Left lobe of liver (tissue), 2 donors: ENCODE measurements at places on chromosomes 16 and 17. TPM values are rescaled to one million over a fixed set of nuclear protein-coding genes. Genes with fewer than 3 reads are reported as not detected.

KRT32 gene
- not detected for total RNA-seq

TBX21 gene
- 0.38 TPM for total RNA-seq

DNA sequence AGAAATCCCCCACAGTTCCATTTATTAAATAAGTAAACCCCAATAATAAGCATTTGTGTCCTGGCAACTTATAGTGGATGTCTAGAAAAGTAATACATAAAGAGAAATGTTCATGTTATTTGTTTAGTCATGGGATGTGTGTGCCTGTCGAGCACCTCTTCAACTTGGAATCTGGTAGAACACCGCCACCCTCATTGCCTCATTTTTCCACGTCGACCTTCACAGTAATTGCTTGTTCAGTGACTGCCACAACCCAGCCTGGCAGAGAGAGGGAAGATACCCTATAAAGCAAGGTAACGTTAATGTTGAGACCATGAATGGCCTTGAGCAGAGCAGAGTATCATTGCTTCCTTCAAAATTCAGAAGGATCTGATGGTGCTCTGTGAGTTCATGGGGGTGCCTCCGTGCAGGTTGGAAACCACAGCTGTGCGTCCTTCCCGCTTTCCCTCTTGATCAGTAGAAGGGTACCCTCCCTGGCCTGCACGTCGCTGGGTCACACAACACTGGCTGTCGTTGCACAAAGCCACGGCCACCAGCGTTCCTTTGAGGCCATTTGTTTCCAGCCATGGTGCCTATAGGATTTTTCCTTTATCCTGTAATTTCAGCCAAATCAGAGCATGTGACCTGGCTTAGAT is 3.7 kb upstream of the DNASE1 start:
- peak; percentile 36 for DNase-seq

FBXO39 gene
- 0.13 TPM for total RNA-seq

ODAD4 gene
- total RNA-seq: 0.30 TPM

- DNase-seq: no peak
These were observed 81.7 kb downstream of the MRM3 start for GRCh38 chr17:863880-864279.

LRRC75A gene
- total RNA-seq: 0.13 TPM

LCAT gene
- 172 TPM for total RNA-seq

TXNL4B gene
- 9.6 TPM for total RNA-seq

GRCh38 chr16:56257239-56257638 is 66.0 kb downstream of the GNAO1 start:
- DNase-seq: no peak

- DNase-seq: no peak
These were observed 43.4 kb downstream of the TNFRSF13B start for GRCh38 chr17:16928406-16929034.

DNA sequence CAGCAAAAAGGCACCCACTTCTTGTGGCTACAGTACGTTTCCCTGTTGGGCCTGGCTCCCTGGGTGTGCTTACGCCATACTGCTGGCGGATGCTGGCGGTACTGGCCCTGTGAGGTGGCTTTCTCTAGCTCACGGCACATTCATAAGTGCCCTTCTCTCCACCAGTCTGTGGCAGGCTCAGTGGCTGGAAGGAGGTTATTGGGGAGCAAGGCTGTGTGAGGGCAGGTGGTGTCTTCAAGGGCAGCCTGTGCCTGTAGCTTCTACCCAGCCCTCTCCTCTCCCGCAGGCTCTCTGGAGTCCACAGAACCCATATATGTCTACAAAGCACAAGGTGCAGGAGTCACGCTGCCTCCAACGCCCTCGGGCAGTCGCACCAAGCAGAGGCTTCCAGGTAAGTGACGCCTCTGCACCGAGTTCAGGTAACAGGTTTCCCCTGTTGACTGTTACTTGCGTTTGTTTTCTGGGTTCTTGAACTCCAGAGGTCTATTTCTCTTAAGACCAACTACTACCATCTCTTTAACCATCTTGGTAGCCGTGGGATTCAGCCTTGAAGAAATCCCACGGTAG is 20.6 kb downstream of the NTAN1 start:
- DNase-seq: peak; percentile 42

DNAI2 gene
- total RNA-seq: not detected

SNAI3 gene
- 0.43 TPM for total RNA-seq

- DNase-seq: no peak
These were observed 211.7 kb downstream of the XYLT1 start for GRCh38 chr16:17258848-17259713.
